ENCODE measurements at places on chromosomes 1 and 21.

DNA sequence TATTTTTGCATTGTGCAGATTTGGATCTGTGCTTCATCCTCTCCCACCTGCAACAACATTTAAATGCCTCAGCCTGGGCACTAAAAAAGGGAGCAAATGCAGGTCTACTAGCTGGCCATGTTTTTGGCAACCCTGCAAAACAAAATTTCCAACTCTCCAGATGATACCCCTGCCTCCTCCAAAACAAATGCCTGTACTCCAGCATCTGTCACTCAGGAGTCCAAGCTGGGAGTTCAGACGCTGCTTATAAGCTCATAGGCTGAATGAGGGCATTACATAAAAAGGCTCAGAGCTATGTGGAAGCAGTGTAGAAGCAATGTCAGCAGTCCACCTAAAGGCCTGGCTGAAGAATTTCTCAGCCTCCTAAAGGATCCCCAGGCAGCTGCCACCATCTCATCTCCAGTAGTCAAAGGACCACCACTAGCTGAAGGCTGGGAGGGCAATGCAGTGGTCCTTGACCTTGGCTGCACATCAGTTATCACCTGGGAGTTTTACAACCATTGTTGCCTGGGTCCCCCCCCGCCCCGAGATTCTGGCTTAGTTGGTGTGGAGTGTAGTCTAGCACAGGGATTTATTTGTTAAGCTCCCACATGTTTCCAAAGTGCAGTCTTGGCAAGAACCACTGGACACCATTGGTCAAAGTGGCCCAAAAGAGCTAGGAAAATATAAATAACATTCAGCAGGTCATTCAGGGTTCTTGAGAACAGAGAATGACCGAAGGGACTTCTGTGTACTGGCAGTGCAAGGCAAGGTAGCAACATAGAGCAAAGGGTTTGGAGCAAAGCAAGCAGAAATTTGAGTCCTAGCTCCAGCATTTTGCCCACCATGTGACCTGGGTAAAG lies 57.2 kb downstream of the ITPKB start:
- DNase-seq: no peak

DNA sequence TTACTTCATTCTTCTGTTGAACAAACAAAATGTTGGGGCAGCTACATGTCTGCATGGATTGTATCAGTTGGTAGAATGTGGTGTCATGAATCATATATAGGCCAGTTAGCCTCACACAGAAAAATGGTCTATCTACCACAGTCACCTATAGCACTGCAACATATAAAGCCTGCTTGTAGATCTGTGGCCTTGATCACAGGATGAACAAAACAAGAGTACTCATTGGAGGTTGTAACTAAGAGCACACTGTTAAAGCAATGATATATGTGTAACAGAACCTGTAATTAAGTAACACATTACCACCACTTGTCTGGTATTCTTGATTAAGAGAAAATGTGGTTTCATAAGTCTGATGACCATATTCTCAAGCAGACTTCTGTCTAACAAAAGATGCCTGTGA lies 167.3 kb upstream of the SGIP1 start:
- DNase-seq: no peak

GRCh38 chr1:2095981-2096736 lies 45.9 kb downstream of the PRKCZ start:
- no peak for DNase-seq

DNA sequence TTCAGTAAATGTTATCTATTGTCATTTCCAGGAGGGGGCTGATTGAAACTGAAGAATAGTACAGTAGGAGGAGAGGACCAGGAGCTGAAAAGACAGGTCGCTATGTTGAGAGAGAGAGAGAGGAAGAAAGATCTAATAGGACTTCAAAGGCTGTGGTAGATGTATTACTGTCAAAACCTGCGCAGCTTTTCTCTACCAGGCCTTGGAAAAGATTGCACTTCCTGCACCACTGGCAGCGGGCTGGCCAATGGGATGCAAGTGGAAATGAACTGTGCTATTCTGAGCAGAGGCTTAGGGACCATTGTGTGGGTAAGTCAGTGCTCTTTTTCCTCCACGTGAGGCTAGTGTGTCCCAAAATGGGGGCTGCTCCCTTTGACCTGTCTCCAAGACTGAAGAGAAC lies 47.1 kb downstream of the MDM4 start:
- DNase-seq: no peak

GRCh38 chr1:165418195-165418594 lies 26.7 kb downstream of the RXRG start:
- no peak for DNase-seq

DNA sequence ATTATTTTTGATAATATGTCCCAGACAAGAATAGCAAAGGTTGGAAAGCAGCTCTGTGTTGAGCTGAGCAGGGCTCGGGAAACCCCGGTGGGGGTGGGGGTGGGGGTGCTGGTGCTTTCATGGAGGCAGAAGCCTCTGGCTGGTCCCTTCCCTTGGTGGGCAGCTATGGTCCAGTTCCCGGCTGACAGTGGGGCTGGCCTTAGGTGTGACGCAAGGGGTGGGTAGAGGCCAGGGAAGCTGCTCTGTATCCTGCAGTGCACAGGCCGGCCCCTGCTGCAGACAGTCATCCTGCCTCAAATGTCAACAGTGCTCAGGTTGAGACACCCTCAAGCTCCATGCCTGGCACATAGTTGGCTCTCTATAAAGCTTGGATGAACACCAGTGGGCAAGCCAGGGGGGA lies 8.9 kb downstream of the ACTL8 start:
- no peak for DNase-seq

DNA sequence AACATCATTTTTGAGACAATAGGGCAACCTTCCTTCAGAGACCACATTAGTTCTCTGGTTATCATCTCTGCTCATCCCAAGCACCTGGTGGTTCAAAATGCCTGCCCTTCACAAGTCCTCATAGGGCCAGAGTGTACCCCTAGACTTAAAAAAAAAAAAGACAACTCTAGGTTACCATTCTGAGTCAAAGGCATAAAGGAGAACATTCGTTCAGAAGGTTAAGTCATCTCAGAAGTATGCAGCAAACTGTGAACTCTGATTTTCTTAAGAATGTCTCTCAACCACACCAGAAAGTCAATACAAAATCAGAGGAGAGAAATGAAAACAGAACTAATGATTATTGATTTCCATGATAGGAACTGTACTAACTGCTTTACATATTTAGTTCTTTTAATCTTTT lies 9.2 kb upstream of the BEND5 start:
- no peak for DNase-seq

All from HT-29 (cell line).